ENCODE measurements at places on chromosomes 7 and 10.

GRCh38 chr10:79219322-79219957 is 127.8 kb upstream of the PPIF start:
- DNase-seq: no peak

DNA sequence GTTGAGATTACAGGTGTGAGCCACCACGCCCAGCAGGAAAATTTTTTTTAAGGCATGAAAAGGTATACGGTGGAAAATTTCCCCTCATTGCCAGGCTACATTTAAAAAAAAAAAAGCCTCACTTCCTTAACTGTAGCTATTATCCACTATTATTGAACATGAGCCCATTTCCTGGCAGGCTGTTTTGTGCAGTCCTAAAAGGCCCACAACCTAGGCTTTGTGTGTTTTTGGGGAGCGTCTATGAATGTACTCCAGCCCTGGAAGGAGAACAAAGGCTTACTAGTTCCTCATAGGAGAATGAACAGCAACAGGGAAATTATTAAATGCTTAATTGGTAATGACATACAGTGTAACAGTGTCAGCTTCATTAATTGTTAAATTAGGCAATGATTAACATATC is 111.0 kb downstream of the ABLIM1 start:
- DNase-seq: no peak

DNA sequence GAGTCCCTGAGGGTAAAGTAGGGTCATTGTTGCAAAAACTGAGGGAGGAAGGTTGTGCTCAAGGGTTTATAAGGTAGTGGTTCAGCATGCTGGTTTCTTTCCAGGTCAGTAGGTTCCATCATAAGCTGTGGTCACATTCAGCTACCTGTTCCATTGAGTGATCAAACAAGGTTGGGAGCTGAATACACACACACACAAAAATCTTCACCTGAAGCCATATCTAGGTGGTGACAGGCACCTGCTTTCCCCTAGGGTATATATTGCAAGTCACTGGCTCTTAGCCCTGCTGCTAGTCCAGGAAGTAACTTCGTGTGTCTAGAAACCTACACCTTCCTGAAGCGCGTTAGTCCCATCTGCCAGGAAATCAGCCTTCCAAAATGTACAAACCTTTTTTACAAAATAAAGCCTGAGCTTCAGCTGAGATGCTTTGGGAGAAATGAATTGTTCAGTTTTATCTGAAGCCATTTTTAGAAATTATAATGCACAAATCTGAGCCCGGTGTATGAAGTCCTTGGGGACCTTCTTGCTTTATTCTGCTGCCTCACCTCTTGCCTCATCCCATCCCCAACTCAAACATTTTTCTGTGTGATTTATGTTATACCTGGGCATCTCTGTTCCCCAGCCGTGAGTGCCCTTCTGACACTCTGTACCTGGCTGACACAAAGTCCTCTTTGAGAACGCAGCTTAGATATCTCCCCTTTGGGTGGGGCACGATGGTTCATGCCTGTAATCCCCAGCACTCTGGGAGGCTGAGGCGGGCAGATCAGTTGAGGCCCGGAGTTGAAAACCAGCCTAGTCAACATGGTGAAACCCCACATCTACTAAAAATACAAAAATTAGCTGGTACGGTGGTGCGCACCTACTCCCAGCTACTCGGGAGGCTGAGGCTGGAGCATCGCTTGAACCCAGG is 10.6 kb upstream of the LAMTOR4 start:
- no peak for DNase-seq

DNA sequence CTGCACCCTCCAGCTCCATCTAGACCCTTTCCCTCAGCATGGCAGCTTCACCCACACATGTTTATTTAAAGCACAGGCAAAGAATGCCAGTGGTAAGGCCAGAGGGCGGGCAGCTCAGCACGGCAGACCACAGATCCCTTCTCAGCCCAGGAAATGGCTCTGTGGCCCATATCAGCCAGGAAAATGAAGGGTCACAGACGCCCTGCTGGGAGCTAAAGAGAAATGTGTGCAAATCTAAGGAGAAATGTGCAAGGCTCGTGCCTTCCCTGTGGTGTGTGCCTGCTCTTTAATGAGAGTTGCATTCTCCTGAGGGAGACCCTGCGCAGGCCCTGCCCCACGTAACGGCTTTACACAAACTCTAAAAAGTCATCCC is 23.0 kb downstream of the PTPRN2 start:
- DNase-seq: no peak

DNA sequence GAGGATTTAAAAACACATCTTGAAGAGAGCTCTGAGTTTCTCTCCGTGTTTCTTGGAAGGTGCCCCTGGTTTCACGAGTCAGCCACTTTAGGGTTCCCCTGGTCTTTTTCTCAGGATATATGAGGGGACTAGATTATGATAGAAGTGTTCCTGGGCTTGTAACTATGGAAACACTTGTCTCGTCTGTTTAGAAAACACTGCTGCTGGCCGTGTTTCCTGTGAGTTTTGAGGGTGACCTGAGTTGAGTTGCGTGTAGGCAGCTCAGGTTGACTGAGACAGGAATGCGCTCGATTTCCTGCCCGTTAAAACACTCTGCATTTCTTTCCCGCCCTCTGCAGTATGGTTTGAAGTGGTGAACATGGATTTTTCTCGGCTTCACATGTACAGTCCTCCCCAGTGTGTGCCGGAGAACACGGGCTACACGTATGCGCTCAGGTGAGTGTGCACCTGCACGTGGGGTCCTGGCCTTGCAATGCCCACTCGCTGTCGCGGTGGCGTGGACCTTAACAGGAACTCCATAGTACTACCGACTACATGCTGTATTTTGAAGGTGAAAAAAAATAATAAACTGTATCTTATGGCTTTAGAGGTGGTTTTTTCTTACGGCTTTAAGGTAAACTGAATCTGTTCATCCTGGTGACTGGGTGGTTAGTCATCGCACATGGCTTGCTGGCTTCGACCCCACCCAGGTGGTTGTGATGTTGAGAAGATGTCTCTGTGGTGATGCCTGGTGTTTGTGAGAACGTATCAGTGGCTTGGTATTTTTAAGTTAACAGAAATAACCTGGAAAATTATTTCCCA is at the start of gene SUN1:
Gene SUN1, plus strand, starts transcription at position 310 of the 801 bp plus-strand sequence. Its CDS starts 49 bp downstream, at position 359.
- DNase-seq: peak; percentile 46

DNA sequence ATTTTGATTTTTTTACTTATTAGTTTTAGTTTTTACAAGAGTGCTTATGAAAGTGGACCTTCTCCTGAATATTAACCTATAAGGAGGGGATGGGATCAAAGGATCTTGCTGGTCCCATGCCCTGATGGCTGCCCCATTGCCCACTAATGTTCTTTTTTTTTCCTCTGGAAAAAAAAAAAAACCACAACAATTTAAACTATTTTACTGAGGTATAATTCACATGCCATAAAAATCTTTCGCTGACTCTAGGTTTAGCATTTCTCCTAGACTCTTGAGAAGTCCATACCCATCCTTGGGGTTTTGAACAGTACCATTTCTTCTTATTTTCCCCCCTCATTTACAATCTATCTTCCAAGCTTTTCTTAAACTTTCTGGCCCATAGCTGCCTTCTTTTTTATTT is 481.8 kb downstream of the TFEC start:
- no peak for DNase-seq

DNA sequence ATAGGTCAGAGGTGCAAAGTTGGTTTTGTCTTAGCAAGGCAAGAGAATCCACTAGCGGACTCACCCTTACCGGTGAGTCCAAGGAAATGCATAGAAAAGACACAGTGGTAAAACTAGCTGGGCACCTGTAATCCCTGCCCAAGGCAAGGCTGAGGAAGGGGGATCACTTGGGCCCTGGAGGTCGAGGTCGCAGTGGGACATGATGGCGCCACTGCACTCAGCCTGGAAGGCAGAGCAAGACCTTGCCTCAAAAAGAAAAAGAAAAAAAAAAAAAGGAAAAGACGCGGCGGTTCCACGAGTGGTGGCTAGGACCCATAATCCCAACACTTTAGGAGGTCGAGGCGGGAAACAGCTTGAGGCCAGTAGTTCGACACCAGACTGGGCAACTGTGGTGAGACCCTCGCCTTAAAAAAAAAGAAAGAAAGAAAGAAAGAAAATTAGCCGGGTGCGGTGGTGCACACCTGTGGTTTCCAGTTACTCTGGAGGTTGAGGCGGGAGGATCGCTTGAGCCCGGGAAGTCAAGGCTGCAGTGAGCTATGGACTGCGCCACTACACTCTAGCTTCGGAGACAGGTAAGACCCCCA is 820 bp upstream of the OTUD1 start:
- no peak for DNase-seq

DNA sequence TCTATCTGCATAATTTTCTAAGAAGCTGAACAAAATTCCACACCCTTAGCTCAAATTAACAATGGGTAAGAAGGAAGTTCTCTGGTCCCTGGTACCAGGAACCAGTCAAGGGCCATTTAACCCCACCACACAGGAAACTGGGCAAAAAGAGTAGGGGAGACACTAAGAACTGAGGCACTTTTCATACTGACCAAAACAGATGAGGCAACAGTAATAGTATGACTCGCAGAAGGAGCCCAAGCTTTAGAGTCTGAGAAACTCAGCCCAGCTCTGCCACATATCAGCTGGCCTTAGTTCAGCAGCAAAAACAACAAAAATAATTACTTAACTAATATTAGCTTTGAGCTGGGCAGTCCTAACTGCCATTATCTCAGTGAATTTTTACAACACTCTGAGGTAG is 221.2 kb downstream of the FAM107B start:
- no peak for DNase-seq
